ENCODE measurements at places on chromosomes 2 and 18.

GRCh38 chr2:15751477-15751876, 159.8 kb downstream of the DDX1 start:
- no peak for DNase-seq

- DNase-seq = no peak
These were observed 118.6 kb downstream of the RTP5 start for GRCh38 chr2:241988146-241988545.

DNA sequence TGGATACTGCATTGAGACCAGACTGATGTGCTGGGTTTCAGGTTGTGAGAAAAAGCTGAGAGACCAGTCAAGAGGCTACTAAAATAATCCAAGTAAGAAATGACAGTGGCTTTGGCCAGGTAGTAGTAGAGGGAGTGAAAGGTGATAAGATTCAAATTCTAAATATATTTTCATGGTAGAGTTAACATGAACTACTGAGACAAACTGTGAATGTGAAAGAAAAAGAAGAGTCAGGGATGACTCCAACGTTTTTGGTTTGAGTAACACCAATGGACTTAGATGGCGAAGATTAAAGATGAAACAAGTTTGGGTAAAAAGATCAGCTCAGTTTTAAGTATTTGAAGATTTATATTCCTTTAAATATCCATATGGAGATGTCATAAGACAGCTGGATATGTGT, 209.4 kb downstream of the ZEB2 start:
- no peak for DNase-seq

GRCh38 chr2:161063157-161063945, 96.9 kb upstream of the TANK start:
- peak; percentile 36 for DNase-seq

DNA sequence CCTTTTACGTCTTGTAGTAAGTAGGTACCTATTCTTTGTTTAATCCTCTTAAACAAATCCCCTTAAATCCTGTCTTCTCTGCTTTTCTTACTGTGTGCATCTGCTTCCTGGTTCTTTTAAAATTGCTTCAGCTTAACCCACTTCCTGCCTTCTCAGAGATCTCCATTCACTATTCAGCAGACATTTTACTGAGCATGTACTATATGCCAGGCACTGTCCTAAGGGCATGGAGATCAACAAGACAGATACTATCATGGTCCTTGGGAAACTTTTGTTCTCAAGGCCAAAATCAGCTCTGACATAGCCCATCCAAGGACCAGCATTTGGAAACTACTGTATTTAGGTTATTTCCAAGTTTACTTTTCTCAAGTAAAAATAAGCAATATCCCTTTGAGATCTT, 227.5 kb downstream of the TPGS2 start:
- no peak for DNase-seq

- DNase-seq = no peak
These were observed 470.8 kb upstream of the VRK2 start for GRCh38 chr2:57575700-57576268.

DNA sequence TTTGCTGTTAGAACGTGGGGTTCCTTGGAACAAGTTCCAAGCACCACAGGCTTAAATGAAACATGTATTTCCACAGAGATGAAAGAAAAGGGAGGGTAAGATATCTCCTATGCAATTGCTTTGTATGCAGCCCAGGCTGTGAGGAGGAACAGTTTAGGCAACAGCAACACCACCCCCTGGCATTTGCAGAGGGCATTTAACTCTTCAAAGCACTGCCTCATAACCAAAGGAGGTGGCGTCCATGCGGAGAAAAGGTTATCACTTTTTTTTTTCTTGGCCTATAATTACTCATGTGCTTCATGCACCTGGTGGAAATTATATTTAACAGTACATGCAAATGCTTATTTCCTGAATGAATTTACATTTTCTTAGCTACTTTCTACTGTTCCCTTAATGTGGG, 286.0 kb downstream of the LPIN1 start:
- no peak for DNase-seq

Measured in keratinocyte (primary cell).